ENCODE measurements at places on chromosomes 6 and 20. TPM values are rescaled to one million over a fixed set of nuclear protein-coding genes. Genes with fewer than 3 reads are reported as not detected.

OR2B6 gene
- total RNA-seq = not detected

HLA-DQA1 gene
- total RNA-seq = 21.3 TPM

DNA sequence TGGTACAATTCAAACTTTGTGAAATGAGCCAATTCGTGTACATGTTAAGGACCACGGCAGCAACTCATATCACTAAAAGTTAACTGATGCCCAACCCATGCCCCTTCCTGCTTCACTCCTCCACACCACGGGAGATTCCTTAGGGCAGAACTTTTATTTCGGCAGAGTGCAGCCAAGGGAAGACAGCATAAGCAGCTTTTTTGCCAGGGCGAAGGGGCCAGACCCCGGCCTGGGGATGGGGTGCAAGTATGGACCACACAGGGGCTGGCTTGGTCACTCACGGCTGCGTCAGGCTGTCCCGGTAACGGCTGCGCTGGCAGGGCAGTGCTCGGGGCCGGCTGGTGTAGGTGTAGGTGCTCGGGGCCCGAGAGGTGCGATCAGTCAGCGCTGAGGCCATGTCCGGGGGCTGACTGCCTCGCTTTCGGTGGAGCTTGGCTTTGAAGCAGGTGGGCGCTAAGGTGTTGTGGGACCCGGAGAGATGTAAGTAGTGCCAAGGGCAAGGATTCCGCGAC lies 792 bp downstream of the RSPH3 start:
- no peaks in the 10 kb centered on the region for H3K36me3 ChIP-seq
- peaks cover 27% of the 10 kb centered on the region for H3K4me1 ChIP-seq
- peak overlapping the region; percentile 92 for H3K4me3 ChIP-seq
- H3K27ac ChIP-seq = peak overlapping the region; percentile 85
- no peak for DNase-seq

- no peak overlapping the region for H3K27ac ChIP-seq
- H3K27me3 ChIP-seq = no peaks in the 10 kb centered on the region
- no peak for DNase-seq
- H3K36me3 ChIP-seq = no peaks in the 10 kb centered on the region
- no peaks in the 10 kb centered on the region for H3K4me1 ChIP-seq
These were observed 31.8 kb downstream of the ABRACL start for GRCh38 chr6:139060332-139060731.

- peaks cover 18% of the 10 kb centered on the region for H3K4me1 ChIP-seq
- H3K27me3 ChIP-seq = no peaks in the 10 kb centered on the region
- DNase-seq = no peak
- H3K36me3 ChIP-seq = no peaks in the 10 kb centered on the region
- H3K4me3 ChIP-seq = no peak overlapping the region
- no peak overlapping the region for H3K27ac ChIP-seq
These were observed 35.0 kb upstream of the TENT5A start for GRCh38 chr6:81787313-81788068.

DNA sequence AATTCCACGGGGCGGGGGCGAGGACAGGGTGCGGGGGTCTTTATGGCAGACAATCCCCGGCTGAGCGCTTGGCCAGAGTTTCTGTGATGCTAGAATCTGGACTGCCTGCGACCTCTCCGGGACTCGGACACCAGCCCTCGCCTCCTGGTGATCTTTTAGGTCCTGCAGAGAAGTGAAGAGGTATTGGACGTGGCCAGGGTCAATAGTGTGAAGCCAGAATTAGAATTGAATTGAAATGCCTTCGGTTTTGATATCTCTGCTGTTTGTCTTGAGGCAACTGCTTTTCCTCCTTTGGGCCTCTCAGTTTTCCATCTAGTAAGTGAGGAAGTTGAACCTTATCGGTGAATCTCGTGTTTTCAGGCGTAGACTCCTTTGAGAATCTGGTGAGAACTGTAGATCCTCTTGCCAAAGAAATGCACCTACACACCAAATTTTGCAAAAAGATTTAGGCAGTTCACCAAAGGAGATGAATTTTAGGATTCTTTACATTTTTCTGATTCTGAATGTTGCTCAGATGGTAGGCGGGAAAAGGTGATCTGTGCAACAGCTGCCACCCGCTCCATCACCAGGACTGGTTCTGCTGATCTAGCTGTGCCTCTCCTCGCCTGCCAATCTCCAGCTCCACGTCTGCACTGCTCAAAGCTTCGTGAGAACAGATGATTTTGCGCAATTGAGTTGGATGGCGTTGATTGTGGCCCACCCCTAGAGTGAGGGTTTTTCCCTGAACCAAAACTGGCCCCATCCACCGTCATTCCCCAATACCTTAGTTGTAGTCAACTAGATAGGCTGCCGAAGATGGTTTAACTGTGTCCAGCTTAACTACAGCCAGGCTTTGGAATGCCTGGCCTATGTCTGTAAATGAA lies 837 bp upstream of the OSER1 start:
- peak overlapping the region; percentile 76 for H3K4me3 ChIP-seq
- peaks cover under 1% of the 10 kb centered on the region for H3K36me3 ChIP-seq
- H3K27me3 ChIP-seq = no peaks in the 10 kb centered on the region
- peak; percentile 67 for DNase-seq
- H3K4me1 ChIP-seq = peaks cover 51% of the 10 kb centered on the region

DNA sequence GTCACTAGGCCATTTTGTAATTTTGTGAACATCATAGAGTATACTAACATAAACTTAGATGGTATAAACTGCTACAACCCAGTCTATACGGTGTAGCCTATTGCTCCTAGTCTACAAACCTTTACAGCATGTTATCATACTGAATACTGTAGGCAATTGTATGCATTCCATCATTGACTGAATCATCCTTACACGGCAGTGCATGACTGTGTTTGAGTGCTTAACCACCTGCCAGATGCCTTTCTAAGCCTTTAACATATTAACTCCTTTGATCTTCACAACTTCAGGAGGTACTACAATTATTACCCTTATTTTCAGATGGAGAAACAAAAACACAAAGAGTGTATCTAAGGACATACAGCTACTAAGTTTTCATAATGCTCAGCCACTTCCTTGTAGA lies 14.0 kb downstream of the DPPA5 start:
- DNase-seq = no peak
- no peak overlapping the region for H3K4me3 ChIP-seq
- no peaks in the 10 kb centered on the region for H3K36me3 ChIP-seq
- H3K4me1 ChIP-seq = no peaks in the 10 kb centered on the region
- no peak overlapping the region for H3K27ac ChIP-seq
- no peaks in the 10 kb centered on the region for H3K27me3 ChIP-seq

DNA sequence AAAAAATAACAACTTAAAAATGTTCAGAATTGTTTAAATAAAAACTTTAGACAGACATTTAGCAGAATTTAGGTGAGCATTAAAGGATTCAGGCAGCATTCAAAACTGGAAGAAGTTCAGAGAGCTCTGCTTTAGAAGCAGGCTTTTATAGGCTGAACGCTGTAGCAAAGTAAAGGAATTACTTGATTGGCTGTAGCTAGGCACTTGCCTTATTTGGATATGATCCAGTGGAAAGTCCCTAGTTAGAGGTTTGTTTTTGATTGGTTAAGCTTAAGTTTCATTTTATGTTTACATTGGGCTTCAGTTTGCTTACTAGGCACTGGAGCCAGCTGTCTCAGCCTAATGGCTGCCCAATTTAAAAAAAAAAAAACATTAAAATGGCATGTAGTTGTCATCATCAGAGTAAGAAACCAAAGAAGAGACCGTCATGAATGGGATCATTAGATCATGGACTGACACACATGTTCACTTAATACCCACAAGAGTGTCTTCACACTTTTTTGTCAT lies 65.1 kb downstream of the CBFA2T2 start:
- H3K27ac ChIP-seq = peak overlapping the region; percentile 2
- DNase-seq = no peak
- no peaks in the 10 kb centered on the region for H3K27me3 ChIP-seq
- H3K36me3 ChIP-seq = no peaks in the 10 kb centered on the region
- no peak overlapping the region for H3K4me3 ChIP-seq

GRCh38 chr20:8305449-8305978 lies 173.4 kb downstream of the PLCB1 start:
- H3K27ac ChIP-seq = no peak overlapping the region
- H3K36me3 ChIP-seq = no peaks in the 10 kb centered on the region
- peak; percentile 60 for DNase-seq
- H3K27me3 ChIP-seq = no peaks in the 10 kb centered on the region
- H3K4me1 ChIP-seq = peaks cover 7% of the 10 kb centered on the region

- no peak overlapping the region for H3K4me3 ChIP-seq
- H3K27ac ChIP-seq = no peak overlapping the region
- no peaks in the 10 kb centered on the region for H3K4me1 ChIP-seq
- no peaks in the 10 kb centered on the region for H3K36me3 ChIP-seq
These were observed 40.3 kb upstream of the TBX18 start for GRCh38 chr6:84804720-84805119.
